ENCODE measurements at places on chromosomes 2 and 18.

GRCh38 chr18:57052173-57052572, 94.7 kb upstream of the BOD1L2 start:
- no peak for DNase-seq

DNA sequence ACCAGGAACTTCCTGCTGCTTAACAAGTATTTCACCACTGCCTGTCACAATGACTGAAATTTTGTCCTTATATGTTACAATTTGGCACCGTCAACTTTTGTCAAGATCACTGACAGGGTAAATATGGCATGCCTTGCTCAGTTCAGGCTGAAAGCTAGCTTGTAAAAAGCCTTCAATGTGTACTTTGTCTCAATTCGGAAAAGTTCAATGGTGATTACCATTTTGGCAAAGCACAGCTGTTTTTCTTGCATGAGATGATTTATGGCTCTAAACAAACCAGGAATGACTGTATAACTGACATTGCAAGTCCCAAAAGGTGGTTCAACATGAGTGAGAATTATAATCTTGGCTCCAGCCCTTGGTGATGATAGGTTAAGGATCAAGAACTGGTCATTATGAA, 1255.2 kb downstream of the CNTNAP5 start:
- no peak for DNase-seq

DNA sequence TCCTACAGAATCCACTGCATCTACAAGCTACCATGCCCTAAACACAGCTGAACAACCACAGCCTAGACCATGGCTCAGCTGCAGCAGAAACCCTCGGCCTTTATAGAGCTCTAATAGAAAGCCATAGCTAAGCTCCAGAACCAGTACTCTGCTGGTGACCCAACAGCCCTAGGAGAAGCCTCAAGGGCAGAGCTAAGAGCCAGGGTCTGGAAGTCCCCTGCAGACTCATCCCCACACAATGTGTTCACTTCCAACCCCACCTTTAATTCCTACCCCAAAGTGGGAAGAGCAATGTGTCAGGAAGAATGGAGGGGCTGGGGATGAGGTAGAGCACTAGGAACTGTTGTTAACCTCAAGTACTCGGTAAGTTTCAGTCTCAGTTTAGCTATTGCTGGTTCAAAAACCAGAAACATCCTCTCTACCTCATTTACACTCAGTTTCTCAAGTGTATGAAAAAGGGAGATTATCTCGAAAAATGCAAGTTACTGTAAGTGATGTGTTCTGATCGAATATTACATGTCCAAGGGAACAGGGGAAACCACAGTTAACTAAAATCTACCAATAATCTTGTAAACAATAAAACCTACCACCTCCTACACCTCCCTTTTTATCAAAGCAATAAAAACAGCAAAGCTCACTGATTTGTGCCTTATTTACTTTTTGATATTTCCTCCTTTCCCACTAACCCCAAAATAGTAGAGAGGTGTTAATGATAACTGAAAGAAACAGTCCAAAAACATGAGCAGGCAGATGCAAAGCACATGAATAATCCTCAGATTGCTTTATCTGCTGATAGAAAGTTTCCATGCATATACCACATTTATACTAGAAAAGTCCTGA, 36.2 kb downstream of the THADA start:
- DNase-seq, result no peak

DNA sequence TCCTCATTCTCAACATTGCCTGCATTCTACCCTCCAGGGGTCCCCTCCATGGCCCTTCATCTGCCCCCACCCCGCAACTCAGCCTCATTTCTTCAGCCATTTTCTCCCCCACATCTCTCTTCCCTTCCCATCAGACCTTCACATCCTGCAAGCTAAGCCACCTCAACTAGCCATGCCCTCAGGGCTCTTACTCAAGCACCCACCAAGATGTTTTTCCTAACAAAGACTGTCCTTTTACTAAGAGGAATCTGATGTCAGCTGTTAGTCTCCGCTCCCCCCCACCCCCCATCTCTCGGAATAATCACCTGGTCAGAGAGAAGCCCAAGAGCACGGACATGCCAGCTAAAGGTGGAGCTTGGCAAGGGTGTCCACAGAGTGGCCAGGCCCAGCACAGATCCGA, 4.7 kb upstream of the CAPN10 start:
- DNase-seq, result no peak

- DNase-seq, result no peak
Observed at GRCh38 chr18:811892-812375, at the start of gene YES1. TSS of gene YES1 (minus strand) at chr18:812242. CDS start at chr18:756827, 55,415 bp downstream.

All from stimulated activated CD4-positive, alpha-beta T cell treated with anti-CD3 and anti-CD28 coated beads, TNF-alpha, amount 100 ng/mL, for 48 hours (primary cell).